Vagina (tissue), 2 donors: ENCODE measurements at places on chromosomes 3 and 15.

DNA sequence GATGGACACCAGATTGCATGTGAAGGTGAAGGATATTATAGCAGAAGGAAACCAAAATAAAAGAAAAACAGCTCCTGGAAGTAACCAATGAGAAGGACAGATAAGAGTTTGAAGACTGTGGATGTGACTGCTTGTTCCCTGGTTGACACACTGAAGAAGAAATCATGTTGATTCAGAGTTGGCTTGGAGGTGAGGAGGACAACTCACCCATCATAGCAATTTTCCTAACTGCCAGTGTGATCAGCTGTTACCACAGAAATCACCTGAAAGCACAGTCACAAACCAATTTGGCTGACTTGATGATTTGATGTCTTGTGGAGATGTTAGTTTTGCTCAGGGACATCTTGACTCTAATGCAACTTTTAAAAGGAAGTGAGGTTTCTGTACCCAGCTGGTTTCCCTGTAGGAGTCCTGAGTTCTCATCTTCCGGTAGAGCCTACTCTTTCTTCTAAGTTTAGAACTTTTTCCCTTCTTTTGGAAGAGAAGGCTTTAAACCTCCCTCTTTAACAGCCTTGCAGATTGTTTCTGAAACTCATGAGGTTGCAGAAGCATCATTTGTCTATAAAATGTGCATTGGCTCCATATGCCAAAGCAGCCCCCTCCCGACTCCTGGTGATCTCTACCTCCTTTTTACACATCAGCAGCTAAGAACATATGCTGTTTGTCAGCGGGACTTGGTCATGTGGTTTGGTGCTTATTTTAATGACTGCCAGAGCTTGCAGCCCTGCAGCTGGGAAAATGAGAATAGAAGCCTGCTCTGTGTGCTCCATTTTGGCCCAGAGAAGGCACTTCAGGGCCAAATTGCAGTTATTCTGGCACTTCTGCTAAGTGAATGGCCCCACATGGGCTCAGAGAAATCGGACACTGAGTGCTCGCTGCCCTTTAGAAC lies 10.3 kb downstream of the ATG7 start:
- DNase-seq, result no peak

DNA sequence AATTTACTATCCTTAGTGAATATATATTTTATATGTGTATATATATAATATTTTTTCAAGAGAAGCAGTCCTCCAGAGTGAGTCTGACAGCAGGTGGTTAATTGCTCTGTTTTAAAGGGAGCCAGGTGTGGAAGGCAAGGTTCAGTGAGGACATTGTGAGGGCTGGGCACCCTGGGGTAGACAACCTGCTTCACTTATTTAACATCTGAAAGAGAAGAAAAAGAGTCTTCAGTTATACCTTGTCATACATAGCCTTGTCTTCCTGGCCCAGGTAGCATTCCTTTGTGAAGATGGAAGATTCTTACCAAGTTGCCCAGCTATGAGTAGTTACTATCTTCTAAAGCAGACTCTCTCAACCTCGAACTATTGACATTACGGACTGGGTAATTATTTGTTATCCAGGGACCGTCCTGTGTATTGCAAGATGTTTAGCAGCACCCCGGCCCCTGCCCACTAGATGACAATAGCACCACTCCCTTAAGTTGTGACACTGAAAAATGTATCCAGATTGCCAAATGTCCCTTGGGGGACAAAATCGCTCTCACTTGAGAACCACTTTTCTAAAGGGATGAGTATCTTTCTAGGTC lies 336.0 kb upstream of the TRIM42 start:
- no peak for DNase-seq

DNA sequence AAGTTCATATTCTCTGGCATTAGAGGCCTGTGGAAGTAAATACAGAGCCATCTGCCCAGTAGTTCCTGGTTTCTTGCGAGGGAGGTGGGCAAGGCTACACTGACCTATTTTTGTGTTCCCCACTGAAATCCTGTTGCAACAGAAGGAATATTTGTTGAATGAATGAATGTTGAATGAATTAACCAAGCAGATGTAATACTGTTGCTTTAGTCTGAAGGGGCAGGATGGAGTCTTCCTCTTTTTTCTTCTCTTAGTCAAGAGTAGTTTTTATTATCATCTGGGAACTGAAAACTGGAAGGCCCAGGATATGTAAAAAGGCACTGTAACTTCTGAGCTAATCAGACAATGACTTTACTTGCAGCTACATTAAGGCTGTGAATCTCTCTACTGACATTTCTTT lies 17.1 kb downstream of the BLOC1S6 start:
- no peak for DNase-seq

GRCh38 chr3:127764841-127765362 lies 57.4 kb downstream of the MGLL start:
- DNase-seq, result no peak

DNA sequence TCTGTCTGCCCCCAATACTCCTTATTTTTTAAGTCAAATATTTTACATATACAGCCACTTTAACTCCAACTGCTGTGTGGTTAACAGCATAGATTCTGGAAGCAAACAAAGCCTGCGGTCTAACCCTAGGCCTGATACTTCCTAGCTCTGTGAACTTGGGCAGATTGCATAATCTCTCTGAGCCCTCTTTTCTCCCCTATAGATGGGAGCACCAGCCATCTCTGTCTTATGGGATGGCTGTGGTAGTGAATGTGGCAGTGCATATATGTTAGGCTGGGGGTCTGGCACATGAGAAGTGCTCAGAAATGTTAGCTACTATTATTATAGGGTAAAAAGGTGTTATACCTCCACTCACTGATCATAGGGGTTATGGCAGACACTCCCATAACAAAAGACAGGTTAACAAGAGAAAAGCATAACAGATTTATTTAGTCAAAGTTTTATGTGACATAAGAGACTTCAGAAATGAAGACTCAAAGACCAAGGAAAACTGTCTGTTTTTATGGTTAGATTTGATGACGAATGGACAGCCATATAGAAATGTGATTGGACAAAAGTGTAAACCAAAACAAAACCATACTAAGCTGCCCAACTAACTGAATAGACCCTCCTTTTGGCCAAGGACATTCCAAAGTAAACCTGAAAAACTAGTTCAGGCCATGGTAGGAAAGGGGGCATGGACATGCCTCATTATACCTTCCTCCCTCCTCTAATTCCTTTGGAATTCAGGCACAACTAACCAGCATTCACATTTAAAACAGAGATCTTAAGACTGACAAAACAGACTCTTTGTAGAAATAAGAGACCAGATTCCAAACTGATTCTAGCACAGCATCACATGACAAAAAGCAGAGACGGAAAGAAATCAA lies 53.9 kb upstream of the DAZL start:
- DNase-seq, result no peak

- DNase-seq, result no peak
Observed at GRCh38 chr3:56355570-56356185, 112.6 kb downstream of the ERC2 start.

- DNase-seq, result no peak
Observed at GRCh38 chr3:144032531-144033239, 61.1 kb downstream of the DIPK2A start.

- no peak for DNase-seq
Observed at GRCh38 chr15:62453375-62453774, 288.3 kb upstream of the C2CD4B start.

- DNase-seq, result no peak
Observed at GRCh38 chr3:181701096-181701495, 10.6 kb upstream of the SOX2 start.

DNA sequence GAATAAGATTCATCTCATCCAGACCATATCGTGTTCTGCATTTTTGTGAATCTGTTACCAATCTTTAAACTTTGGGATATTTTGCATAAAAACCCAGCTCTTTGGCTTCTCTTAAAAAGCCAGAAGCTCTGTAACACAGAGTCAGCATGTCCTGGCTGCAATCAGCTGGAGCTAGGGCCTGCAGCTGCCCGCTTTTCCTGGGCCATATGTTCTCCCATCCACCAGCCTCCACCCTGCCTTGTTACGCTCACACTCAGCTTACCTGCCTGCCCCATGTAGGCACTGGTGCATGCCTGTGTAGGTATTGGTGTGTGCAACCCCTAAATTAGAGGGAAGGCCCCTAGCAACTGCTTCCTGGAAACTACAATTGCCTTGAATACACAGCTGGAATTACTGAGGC lies 48.2 kb downstream of the CRYGS start:
- no peak for DNase-seq

DNA sequence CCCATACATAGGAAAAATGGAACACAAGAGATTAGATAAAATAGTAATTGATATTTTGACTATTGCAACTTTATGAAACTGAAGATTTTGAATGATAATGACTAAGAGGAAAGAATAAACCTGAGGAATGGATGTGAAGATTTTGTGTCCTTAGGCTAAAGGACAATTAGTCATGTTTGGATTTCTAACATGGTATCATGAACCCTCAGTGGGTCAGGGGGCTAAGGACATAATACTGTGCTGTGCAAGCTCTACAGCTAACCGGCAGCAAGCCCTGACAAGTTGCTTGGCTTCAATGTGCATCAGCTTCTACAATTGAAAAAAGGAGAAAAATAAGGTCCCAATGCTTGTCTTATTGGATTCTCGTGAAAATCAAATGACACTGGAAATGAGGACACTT lies 491.0 kb downstream of the MECOM start:
- no peak for DNase-seq

GRCh38 chr15:25849157-25849921 lies 13.8 kb downstream of the ATP10A start:
- no peak for DNase-seq

- DNase-seq, result no peak
Observed at GRCh38 chr3:171895900-171896299, 52.8 kb downstream of the TMEM212 start.

DNA sequence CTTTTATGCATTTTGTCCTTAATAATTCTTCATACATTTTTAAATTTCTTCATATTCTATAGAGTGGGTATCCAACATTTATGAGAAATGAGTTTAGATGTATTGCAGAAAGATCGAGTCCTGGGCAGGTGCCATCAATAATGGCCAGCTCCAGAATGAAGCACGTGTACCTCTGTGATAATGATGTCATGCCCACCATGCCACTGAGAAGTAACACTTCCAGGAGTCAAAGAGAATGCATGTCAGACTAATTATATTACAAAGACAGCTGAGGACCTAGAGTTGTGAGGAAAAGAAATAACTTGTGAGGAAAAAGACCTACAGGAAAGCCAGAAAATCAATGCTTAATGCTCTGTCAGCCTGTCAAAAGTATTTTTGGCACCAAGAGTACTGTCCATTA lies 157.4 kb upstream of the P2RY1 start:
- DNase-seq, result no peak

- DNase-seq, result no peak
Observed at GRCh38 chr15:29270169-29270955, 740 bp upstream of the NSMCE3 start.

DNA sequence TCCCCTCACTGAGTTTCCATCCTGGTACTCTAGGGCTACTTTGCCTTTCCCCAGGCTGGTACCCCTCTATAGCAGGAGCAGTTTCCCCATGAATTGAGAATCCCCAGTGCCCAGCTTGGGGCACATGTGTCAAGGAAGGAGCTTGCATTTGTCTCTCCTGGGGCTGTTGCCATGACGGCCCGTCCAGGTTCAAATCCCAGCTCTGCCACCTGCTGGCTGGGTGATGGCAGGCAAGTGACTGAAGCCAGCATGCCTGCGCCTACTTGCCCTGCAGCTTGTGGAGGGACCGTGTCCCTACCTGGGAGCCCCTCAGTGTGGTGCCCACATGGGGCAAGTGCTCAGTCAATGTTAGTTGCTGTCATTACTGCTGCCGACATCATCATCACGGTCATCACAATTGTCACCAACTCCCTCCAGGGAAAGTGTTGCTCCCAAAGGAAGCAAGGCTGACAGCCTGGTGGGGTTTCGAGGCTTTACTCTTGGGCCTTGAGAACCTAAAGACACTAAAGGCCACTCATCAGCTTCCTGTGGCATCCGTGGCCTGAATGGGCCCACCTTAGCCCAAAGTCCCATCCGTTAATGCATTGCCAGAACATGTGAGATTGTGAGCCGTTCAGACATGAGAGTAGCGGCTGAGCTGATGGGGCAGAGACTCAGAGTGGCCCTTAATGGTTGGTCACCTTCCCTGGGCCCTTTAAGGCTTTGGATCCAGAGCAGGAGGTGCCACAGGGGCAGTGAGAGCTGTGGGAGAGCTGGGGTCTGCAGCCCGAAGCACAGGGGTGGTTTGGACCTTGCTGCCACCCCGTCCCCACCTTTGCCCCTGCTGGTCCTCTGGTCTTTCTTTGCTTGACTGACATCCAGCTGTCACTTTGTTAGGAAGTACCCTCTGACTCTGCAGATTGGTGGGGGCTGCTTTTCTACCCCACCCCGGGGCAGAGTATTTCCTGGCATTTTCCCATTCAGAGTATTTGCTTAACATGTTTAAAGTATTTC lies 144.4 kb downstream of the DNAJB8 start:
- DNase-seq, result peak; percentile 85

DNA sequence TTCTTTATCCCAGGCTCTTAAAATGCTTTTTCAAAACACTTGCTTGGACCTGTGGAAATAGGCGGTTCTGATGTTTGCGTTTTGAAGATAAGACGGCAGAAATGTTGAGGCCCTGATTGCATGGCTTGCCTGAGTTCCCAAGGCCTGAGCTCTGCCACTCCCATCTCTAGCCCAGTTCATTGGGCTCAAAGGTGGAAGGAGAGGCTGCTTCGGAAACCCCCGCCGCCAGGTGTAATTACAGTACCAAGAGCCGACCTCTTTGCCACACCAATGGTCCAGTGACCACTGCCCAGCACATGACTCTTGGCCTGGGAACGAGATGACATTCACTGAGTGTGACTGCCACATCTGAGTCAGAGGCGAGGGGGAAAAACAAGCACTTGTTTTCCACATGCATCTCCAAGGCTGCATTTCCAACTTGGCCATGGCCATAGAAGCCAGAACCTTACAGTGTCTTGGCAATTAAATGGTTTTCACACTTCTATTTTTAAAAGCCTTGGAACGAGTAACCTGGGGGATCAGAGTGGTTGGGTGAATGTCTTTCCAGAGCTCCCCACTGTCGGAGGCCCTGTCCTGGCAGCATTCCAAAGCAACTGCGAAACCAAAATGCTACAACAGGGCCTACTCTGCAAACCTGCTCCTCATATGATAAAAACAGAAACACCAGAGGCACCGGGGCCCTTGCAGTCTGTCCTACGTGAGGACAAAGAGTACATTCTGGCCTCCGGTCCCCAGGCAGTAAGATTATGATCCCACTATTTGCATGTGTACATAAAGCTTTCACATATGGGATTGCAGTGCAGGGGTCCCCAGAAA lies 63.8 kb upstream of the CGNL1 start:
- DNase-seq, result no peak
